Thymus (tissue), 14 donors: ENCODE measurements at places on chromosomes 16 and 17.

GRCh38 chr16:2825906-2826305 is 4.2 kb upstream of the ZG16B start:
- no peak for DNase-seq

DNA sequence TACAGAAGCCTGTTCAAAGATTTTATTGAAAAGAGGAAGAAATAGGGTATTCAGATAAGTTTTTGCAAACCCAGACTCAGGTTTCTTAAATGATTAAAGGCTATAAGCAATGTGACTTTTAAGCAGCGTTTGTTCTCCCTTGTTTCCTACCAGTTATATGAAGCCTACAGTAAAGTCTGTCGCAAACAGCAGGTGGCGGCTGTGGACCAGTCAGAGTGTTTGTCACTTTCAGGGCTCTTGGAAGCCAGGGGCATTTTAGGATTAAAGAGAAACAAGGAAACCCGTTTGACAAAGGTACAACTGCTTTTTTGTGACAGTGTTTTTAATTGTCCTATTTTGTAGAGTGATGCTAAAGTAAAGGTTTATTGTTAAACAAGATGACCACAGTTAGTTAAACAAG is 7.7 kb upstream of the RARA start:
- no peak for DNase-seq

- no peak for DNase-seq
Measured at GRCh38 chr17:13540546-13540945, 61.2 kb downstream of the HS3ST3A1 start.

GRCh38 chr17:47950448-47950847 is 7.2 kb downstream of the PRR15L start:
- DNase-seq = no peak

DNA sequence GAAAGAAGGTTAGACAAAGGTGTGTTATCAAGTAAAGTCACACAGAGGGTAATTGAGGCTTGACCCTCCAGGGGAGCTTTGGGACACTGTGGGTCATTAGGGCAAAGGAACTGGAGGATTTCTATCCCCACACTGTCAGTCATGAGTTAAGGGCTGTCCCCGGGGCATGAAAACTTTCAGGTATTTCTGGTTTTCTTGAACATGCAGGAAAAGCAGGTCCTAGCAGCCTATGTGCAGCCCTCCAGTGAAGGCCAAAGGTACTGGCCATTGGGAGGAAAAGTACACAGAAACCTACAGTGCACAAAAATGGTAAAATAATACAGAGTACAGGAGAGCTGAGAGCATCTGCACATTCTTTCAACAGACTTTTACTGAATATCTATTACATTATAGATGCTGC is 44.4 kb upstream of the SCNN1B start:
- DNase-seq = no peak

- DNase-seq = no peak
Measured at GRCh38 chr16:73683804-73684203, 612.8 kb upstream of the PSMD7 start.

- no peak for DNase-seq
Measured at GRCh38 chr17:29251184-29251583, 4.5 kb downstream of the CRYBA1 start.
